ENCODE measurements at places on chromosomes 2 and 18.

DNA sequence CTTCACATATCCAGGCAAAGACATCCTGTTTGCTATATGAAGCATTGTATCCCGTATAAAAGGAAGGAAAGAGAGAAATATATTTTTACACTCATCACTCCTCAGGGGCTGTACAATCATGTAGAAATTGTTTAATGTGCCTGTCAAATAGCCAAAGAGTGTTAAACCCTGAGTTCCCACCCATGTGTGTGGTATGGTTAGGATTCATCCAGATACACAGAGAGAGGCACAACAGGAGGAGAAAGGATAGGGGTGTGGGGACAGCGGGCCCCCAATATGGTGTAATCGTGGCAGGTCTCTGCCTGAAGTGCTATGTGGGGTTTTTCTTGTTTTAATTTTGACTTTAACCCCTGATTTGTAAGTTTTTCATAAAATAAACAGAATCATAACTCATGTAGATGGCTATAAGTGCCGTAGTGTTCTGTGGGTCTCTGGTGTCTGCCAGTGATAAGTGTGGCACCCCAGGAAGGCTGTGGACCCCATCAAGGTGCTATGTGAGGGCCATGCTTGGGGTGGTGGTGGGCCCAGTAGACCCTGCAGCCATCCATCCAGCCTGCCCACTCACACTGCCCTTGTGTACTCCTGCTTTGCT is 10.2 kb upstream of the IL18R1 start:
- DNase-seq, result no peak

DNA sequence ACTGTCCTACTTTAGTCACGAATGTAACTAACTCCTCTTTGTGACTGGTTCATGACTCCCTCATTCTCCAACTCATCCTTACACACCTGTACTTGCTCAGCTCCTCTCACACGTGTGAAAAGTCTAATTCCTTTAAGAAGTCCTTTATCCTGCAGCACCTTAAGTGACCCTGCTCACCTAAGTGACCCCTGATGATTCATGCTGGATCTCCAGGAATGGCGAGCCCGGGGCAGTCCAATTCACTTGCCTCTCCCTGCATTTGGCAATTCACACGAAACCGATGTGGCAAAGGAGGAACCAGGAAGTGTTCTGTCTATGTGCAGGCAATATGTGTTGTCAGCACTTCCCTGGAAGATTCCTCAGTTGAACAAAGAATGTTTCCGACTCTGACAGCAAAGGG is 189.8 kb upstream of the NABP1 start:
- DNase-seq, result no peak

DNA sequence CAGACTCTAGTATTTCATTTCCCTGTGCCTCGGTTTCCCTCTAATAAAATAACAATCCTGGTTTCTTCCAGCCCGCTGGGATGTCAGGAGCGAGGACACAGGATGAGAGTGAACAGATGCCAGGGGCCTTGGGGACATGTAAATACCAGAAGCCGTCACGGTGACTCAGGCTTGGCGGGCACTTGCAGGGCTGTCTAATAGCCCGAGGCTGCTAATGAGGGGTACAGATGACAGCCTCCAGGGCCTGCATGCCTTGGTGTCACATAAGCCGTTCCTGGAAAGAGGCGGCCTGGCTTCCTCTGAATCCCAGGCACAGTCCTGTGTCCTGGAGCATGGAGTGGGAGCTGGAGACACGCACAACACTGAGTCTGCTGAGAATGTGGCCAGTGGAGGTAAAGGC is 28.2 kb downstream of the HS1BP3 start:
- DNase-seq, result no peak

DNA sequence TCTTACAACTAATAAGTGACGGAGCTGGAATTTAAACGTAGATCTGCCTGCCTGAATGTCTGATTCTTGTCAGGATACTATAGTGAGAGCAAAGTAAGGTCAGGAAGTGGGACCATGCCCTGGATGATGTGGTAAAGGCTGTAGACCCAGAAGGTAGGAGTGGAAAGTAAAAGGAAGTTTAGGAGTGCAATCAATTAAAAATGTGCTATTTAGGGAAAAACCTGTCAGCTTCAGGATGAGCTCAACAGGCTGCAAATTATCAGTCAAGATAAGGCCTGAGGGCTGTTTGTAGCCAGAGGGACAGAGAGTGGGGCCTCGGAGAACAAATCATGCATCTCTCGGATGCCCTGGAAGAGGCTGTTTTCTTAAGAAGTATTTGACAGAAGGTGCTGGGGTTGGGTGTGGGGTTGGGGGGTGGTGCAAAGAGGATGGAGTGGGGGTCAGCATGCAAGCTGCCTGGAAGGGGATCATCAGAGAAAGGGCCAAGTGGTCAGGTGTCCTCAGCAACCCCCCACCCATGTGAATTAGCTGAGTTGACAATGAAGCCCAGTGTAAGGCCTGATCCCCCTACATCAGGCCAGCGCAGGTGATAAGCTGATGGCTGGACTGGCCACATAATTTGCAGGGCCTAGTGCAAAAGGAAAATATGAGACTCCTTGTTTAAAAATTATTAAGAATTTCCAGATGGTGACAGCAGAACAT is 53.2 kb upstream of the MAPRE3 start:
- DNase-seq, result no peak

GRCh38 chr2:187403568-187404260 is 44.3 kb downstream of the CALCRL start:
- peak; percentile 33 for DNase-seq

DNA sequence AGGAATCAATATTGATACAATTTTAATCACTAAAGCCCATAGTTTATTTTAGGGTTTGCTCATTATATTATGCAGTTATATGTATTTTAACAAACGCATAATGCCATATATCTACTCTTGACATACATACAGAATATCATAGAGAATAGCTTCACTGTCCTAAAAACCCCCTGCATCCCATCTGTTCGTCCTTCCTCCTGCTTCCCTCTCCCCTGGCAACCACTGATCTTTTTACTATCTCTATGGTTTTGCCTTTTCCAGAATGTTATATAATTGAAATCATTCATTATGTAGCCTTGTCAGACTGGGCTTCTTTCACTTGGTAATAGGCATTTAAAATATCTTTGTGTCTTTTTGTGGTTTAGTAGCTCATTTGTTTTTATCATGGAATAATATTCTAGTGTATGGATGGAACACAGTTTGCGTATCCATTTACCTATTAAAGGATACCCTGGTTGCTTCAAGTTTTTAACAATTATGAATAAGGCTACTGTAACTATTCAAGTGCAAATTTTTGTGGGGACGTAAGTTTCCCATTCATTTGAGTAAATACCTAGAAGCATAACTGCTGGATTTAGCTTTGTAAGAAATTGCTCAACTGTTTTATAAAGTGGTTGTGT is 801.6 kb upstream of the GCFC2 start:
- no peak for DNase-seq

DNA sequence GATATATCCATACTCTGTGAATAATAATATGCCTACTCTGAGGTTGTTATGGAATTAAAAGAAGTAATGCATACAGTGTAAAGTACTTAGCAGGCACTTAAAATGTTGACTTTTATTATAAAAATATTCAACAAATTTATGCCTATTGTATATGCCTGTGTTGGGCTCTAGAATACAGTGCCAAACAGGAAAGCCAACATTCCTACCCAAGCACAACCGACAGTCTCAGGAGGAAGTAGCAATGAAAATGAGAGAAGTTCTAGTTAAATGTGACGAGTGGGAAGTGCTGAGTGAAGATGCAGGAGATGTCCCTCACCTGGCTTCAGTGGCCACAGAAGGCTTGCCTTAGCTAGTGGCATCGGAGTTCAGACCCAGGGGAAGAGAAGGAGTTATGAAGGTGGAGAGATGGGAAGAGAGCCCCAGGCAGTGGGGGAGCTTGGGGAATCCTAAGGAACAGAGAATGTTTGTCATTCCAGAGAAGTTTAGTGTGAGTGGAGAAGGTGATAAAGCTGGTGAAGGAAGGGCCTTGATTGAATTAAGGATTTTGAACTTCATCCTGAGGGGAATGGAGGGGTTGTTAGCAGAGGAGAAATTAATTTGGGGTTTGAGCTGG is 105.4 kb upstream of the CNGA3 start:
- no peak for DNase-seq

DNA sequence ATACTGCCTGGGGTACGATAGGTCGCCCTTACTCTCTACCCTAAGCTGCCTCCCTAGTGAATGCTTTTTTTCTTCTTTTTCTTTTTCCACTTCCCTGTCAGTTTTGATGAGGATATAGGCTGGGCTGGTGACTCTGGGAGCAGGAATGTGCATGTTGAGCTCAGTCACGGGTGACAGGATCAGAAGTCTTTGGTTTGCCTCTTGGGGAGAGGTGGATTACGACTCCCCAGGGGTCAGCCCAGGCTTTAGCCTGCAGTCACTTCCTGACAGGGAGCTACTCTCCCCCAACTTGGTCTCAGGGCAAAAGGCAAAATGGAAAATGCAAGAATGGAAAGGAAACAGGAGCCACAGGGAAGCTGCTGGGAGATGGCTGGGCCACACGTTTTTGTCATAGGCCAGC is 57.3 kb downstream of the THNSL2 start:
- no peak for DNase-seq

GRCh38 chr18:76098674-76099411 is 396.2 kb downstream of the ZNF516 start:
- DNase-seq, result peak; percentile 7

GRCh38 chr2:83162421-83162820 is 1296.7 kb downstream of the SUCLG1 start:
- no peak for DNase-seq

DNA sequence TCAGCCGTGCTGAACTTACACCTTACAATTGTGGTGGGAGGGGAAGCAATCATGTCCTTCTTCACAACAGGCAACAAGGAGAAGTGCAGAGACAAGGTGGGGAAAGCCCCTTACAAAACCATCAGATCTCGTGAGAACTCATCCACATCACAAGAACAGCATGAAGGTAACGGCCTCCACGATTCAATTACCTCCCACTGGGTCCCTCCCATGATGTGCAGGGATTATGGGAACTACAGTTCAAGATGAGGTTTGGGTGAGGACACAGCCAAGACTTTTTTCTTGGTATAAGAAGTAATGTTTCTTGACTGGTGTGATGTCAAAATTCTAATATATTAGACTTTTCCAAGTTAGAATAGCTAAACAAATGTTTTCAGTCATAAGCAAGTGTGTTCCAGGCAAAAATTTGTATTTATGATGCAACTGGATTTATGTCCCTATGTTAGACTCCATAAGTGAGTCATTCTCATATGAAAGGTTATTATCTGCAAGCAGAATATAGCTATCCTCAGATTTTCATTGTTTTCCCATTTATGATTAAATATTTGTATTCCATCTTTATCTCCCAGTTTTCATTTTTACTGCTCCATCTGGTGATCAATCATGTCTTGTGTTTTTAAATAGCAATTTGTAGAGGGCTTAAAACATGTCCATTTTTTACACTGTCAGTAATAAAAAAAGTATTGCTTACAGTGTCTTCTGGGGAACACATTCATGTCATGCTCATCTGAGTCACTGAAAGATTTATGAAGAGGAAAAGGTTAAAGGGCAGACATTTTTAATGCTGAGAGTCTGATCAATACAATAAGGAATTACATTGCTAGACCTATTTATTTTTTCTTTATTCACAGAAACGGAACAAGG is 995.2 kb upstream of the CDH2 start:
- DNase-seq, result no peak

DNA sequence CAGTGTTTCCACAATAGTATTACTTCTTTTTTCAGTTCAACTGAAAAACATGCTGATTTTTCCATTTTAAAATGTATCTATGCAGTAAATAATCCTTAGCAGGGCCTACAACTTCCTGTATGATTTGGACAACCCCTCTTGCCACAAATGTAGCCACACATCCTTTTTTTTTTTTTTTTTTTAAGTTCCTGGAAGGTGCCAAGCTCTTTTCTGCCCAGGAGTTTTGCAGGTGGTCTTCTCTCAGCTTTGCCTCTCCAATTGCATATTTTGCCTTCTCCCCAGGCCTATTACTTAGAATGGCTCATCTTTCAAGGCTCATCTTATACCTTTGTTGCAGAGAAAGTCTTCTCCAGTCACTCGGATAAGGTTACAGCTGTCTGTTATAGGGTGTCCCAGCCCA is 11.6 kb downstream of the KLHL14 start:
- no peak for DNase-seq

GRCh38 chr2:10407841-10408648 is 40.1 kb downstream of the ODC1 start:
- no peak for DNase-seq

DNA sequence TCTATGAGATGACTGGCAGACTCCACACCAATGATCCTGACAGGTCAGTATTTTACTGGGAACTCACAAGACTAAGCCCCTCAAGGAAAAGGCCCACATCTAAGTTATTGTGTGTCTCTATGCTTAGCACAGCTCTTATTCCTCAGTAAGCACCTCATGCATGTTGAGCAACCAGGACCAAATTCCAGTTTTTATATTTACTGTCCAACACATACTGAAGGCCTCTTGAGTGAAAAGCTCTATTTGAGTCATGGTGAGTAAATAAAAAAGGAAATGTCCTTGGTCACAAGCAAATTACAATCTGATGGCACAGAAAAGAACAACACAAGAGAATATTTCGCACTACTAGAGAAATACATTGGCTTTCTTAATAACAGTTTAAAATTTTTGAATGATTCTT is 87.9 kb upstream of the ETAA1 start:
- no peak for DNase-seq

DNA sequence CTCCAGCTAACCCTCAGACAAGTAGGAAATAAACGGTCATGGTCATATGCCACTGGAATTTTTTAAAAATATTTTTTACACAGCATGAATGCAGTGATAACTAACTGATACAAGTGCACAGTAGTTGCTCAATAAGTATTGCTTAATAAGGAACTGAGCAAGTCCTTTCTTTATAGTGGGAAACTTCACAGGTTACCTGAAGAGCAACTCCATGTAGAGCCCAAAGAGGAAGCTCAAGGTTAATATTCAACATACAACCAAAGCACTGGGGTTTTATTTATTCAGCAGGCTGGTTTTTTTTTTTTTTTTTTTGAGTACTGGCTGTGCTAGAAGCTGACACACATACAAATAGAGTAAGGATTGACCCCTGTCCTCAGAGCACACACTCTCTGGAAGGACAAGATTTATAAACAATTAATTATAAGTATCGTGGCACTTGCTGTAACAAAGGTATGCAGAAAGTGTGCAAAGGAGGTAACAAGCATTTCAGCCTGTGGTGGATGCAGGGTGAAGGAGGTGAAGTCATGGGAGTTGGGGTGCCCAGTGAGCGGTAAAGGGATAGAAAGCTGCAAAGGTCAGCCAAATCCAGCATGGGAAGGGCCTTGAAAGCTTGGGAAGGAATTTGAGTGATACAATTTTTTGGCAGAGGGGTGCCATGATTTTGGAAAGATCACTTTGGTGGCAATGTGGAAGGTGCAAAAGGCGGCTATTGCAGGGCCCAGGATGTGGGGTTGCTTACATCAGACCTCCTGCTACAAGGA is 52.7 kb downstream of the ATOH8 start:
- DNase-seq, result no peak

DNA sequence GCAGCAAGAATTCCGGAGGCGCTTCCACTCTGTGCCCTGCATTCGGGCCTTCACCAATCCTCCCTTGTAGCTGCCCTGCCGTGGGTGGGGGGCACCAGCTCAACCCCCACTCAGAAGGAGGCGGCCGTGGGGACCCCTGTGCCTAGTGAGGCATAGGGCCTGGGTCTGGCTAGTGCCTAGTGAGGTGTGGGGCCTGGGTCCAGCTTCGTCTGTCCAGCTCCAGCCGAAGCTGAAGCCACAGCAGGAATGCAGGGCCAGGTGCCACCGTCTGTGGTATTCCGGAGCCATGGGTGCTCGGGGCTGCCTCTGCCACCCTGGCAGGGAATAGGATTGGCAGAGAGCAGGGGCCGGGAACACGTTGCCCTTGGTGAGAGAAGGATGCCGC is 12.3 kb downstream of the ODC1 start:
- DNase-seq, result no peak
